ENCODE measurements at places on chromosomes 7 and 10.

DNA sequence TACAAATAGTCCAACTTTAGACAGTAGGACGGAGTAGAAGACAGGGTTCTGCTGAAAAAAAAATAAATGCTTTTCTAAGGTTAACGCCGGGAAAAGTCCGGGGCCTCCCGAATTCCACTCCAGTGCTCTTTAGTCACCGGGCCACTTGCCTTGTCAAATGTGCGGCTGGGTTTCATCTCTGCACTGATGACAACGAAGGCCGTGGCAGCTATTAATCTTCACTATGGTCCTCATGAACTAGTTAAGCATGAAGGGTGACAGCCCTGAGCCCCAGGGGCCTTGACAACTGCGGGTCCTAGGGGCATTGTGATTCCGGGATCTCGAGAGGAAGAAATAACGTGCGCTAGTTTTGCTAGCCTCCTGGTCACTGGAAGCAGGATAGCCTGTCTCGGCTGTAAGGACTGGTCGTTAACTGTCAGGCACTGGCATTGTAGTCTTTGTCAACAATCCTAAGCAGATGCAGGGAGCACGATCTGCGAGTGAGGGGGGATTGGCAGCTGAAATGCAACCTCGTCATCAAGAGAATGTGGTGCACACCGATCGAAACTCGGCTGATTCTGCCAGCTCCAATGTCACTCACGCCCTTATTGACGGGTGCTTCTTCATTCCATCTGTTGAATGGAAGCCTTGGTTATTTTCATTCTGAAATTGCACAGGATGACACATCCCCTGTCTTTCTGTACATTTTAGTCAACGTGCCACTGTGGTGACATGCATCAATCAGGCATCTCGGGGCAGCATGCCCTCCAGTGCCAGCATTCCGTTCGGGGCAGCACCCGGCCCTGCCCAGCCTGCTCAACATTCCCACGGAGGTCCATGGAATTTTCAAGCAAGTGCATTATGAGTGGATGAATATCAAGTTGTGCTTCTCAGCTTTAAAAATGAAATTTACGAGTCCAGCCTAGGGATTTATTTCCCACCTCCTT lies 51.6 kb upstream of the MGMT start:
- DNase-seq = no peak

GRCh38 chr10:19931894-19932590 lies 115.8 kb downstream of the PLXDC2 start:
- DNase-seq = no peak

GRCh38 chr10:49389361-49389933 lies 6.4 kb downstream of the DRGX start:
- DNase-seq = no peak

DNA sequence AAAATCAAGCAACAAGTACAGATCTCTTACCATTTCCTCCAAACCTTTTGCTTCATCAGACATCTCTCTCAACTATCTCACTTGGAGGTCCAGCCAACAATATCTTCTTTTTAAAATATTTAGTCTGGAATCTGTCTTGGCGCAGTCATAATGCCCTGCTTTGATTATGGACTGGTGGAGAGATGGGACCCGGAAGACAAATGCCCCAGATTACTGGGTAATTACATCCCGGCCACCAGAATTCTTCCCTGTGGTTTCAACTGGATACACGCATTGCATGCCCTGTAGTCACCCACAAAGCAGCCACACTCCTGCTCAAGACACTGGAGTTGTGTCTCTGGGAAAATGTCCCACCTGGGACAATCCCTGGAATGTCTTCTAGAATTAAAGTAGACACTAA lies 65.5 kb downstream of the BPGM start:
- no peak for DNase-seq

DNA sequence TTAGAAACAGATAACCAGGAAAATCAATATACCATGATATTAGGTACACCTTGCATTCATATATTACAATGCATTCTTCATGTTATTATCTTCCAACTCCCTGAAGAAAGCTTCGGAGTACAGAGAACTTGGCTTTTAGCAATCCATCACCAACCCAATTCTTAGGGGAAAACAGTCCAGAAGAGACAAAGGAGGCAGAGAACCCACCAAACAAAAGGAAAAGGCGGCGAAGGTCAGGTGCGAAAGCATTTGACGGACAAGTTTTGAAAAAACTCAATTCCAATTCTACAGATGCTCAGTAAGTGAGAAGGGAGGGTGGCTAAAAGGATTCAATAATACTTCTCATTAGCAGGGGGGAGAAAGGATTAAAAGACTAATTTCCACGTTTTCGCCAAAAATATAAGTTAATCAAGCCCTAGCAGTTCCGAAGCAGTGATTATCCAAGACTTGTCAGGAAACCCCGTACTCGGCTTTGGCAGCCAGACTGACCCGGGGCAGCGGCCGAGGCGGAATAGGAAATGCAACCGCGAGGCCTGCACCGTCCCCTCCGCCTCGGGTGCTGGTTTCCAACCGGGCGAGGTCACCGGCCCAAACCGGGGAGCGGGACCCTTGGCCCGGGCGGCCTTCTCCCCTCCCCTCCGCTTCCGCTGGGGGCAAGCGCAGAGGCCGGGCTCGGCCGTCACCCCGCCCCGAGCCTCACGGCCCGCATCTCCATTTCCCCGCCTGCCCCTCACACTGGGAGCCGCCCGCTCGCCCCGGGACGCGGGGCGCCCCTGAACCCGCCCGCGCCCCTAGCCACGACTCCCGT lies 747 bp downstream of the GDI2 start:
- DNase-seq = no peak

DNA sequence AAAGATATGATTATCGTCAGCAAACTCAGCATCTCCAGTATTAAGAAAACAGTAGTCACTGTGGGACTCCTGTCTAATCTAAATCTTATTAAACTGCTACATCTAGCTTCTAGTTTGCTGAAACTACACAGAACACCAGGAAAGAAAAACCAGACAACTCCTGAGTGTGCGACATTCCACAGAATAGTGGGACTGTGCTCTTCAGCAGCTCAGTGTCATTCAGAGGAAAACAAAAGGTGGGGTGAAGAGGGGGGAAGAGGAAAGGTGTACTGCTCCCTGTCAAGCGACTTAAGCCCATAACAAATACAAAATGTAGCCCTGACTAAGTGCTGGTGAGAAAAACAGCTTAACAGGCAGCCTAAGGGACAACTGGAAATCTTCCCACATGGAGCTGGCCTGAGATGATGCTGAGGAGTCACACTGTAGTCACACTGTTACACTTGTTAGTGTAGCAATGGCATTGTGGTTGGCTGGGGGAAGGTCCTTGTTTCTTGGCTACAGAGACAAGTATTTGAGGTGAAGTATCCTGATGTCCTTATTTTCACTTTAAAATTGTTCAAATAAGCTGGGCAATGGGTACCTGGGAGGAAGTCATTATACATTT lies 135.5 kb downstream of the USP6NL start:
- DNase-seq = no peak

GRCh38 chr10:31708046-31708445 lies 220.6 kb downstream of the ARHGAP12 start:
- DNase-seq = no peak

DNA sequence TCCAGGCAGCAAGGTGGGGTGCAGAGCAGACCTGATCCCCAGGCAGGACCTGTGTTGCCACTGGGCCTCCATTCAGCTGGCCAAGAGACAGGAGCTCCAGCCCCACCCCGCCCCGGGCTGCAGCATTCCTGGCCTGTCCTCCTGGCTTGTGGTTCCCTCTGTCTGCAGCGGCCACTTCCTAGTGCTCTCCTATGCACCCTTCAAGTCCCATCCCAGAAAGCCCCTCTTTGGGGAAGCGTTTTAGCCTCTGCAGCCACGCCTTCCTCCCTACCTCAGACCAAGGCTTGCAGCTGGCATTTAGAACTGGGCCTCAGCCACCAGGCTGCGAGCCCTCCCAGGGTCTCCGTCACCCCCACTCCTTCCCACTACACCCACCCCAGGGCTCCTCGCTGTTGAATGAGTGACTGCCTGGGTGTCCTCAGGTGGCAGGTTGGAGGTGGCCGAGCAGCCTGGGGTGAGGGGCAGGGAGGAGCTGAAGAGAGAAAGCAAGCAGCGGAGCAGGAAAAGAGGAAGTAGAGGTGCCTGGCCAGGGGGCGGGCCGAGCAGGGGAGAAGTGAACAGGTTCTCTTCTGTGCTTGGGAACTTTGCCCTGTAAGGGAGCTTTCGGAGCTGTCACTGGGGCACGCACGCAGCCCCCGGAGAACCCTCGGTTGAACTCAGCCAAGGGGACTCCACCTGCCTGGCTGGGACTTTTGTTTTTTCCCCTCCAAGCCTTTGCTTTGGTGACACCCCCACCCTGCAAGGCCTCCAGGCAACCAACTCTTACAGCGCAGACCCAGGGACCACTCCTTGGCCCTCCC lies 109.1 kb upstream of the TNRC18 start:
- no peak for DNase-seq

- DNase-seq = no peak
Measured at GRCh38 chr7:155811560-155811894, 736 bp downstream of the SHH start.

- DNase-seq = no peak
Measured at GRCh38 chr7:74606101-74606908, 51.2 kb upstream of the GTF2I start.

- no peak for DNase-seq
Measured at GRCh38 chr7:66748791-66749190, 8.3 kb downstream of the RABGEF1 start.

DNA sequence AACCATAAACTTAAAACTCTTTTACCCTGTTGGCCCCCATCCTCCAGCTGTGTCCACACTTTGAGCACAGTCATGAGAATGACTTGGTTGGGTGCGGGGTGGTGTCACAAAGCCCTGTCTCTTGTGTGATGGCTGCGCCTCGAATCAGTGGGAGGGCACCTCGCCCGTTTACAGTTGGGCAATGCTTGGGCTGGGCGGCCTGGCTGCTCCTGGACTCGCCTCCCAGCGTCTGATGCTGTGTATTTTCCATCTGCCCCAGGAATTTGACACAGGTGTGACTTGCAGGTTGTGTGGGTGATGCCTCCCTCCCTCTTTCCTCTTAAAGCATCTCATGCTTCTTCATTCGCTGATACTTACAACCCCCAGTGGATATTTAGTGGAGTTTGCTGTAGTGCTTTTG lies 33.7 kb downstream of the CHST12 start:
- no peak for DNase-seq

DNA sequence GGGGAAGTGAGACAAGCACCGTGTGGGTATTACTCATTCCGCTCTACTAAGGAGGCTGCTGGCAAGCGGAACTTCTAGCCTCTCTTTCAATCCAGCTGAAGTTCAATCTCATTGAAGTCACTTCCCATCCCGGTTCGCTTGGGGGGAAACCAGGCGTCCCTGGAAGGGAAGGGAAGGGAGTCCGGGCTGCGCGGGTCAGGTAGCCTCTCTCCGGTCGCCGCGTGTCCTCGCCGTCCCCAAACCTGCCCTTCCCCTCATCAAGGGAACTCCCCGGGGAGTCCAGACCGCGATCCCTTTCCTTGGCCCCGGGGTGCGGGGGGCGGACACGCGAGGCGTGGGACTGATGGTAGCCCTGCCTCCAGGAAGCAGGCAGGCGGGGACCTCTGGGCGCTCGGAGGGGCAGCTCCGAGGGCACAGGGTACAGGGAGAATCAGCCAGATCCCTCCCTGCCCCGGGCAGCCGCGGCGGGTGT lies 598 bp upstream of the ZEB1 start:
- peak; percentile 33 for DNase-seq

DNA sequence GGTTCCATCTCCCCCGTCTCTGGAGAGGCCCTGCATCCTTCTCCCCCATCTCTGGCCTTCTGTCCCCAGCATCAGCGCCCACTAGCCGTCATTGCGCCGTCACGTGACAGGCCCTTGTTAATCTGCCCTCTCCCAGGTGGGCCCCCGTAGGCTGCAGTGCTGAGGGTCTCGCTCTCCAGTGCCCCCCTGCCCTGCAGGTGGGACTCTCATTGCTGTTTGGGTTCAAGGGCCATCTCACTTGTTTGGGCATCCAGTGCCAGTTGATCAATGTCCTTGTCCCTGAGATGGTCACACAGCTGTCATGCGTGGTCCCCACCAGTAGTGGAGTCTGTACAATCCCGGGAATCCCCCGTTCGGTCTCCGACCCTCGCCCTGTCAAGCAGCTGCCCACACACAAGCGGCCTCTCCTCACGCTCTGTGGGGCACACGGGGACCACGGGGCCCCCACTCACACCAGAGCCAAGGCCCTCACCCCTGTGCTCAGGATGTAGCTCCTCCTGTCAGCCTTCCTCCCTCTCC lies 114.0 kb downstream of the INPP5A start:
- DNase-seq = no peak

DNA sequence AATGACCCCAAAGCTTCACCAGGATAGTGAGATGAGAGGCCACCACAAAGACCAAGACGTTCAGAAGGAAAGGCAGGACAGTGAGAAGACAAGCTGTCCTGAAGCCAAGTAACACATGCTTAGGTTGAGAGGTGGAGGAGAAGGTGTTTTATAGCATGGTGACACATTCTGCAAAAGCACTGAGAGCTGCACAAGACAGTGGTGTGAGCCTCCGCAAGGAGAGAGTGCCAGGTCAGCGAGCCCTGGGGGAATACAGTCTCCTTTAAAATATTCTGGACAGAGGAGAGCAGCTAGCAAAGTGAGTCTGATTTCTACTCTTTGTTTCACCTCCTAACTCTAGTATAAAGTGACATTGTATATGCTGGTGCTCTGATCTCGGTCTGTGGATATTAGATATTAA lies 68.0 kb upstream of the VKORC1L1 start:
- DNase-seq = no peak

Data from cortex of kidney (tissue), 1 donor.